ENCODE measurements at places on chromosomes 16 and 17. TPM values are rescaled to one million over a fixed set of nuclear protein-coding genes. Genes with fewer than 3 reads are reported as not detected.

The NXPH3 gene
- 0.79 TPM for total RNA-seq

The RCVRN gene
- total RNA-seq, result not detected

DNA sequence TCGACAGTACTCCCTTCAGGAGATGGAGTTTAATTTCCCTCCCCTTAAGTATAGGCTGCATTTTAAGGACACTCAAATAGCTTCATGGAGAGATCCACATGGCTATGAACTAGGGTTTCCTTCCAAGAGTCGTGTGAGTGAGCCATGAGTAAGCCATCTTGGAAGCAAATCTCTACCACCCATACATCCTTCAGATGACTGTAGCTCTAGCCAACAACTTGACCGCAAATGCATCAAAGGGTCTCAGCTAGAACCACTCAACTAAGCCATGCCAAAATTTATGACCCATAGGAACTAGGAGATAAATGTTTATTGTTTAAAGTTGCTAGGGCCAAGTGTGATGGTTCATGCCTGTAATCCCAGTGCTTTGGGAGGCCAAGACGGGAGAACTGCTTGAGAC lies 43.4 kb downstream of the METTL16 start:
- no peak for DNase-seq

The GRB7 gene
- total RNA-seq, result not detected

The OR1F1 gene
- 0.13 TPM for total RNA-seq

The C1QL1 gene
- total RNA-seq, result 0.20 TPM

The SAMD14 gene
- total RNA-seq, result 4.1 TPM

GRCh38 chr17:58331815-58332777 lies 3.5 kb upstream of the TSPOAP1 start:
- no peak for DNase-seq

The NRN1L gene
- total RNA-seq, result not detected

GRCh38 chr16:5415123-5415522 lies 317.5 kb upstream of the EEF2KMT start:
- no peak for DNase-seq

- DNase-seq, result no peak
Measured at GRCh38 chr16:55250701-55251100, 73.3 kb upstream of the IRX6 start.

The PYDC1 gene
- not detected for total RNA-seq

DNA sequence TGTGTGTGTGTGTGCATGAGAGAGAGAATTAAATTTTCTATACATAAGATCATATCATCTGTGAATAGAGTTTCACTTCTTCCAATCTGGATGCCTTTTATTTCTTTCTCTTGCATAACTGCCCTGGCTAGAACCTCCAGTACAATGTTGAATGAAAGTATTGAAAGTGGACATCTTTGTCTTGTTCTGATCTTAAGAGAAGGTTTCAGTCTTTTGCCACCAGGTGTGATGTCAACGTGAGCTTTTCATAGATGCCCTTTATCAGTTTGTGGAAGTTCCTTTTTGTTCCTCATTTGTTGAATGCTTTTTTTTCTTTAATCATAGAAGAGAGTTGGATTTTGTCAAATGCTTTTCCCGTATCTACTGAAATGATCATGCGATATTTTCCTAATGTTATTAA lies 63.3 kb downstream of the RNF213 start:
- DNase-seq, result no peak

GRCh38 chr17:48255759-48256158 lies 148.2 kb downstream of the SNX11 start:
- DNase-seq, result no peak

The CACNG5 gene
- total RNA-seq, result not detected

The KIF18B gene
- total RNA-seq, result 6.5 TPM

DNA sequence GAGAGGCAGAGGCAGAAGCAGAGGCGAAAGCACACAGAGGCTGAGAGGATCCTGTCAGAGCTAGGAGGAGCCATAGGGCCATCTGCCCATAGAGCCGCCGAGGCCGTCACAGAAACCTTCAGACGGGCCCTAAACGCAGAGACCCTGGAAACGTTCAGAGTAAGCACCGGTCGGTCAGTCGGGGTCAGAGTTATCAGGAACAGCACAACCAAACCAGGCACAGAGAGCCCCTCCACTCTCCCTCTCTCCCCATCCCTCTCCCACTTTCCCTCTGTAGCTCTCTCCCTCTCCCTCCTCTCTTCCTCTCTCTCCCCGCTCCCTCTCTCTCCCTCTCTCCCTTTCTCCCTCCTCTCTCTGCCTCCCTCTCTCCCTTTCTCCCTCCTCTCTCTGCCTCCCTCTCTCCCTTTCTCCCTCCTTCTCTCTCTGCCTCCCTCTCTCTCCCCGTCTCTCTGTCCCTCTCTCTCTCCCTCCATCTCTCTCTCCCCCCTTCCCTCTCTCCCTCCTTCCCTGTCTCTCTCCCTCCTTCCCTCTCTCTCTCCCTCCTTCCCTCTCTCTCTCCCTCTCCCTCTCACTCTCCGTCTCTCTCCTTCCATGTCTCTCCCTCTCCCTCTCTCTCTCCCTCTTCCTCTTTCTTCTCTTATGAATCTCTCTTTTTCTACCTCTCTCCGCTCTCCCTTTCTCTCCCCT lies 138.9 kb downstream of the C16orf95 start:
- DNase-seq, result no peak

The KRTAP9-4 gene
- total RNA-seq, result not detected

DNA sequence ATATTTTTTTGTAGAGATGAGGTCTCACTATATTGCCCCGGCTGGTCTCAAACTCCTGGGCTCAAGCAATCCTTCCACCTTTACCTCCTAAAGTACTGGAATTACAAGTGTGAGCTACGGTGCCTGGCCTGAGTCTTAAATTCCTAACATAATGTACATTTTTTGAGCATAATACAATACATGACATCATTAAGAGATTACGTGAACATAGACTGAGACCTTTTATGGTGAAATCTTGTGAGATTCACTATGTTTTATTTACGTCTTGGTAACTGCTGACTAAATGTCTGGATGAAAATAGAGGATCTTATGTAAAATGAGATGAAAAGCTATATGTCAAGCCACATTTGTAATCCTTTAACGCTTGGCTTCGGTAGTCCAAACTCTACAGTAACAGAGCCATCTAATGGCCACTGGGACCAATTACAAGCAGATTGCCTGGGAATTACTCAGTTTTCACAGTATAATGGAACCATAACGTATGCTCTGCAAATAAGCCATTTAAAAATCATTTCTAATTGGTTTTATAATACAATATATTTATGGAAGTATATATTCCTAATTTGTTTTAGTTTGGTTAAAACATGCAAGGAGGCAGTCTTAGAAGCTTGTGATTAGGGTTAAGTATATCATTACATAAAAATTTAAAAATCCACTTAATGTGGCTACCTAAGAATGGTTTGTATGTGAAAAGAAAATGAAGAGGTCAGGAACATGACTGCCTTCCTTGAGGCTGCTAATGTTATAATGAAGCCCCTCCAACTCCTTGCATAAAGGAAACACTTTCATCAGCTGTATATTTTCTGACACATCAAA lies 8.1 kb upstream of the EFCAB13 start:
- DNase-seq, result no peak

The HSD11B2 gene
- total RNA-seq, result not detected

The TCAP gene
- total RNA-seq, result 0.07 TPM

The CETP gene
- 0.33 TPM for total RNA-seq

The PPY gene
- not detected for total RNA-seq

DNA sequence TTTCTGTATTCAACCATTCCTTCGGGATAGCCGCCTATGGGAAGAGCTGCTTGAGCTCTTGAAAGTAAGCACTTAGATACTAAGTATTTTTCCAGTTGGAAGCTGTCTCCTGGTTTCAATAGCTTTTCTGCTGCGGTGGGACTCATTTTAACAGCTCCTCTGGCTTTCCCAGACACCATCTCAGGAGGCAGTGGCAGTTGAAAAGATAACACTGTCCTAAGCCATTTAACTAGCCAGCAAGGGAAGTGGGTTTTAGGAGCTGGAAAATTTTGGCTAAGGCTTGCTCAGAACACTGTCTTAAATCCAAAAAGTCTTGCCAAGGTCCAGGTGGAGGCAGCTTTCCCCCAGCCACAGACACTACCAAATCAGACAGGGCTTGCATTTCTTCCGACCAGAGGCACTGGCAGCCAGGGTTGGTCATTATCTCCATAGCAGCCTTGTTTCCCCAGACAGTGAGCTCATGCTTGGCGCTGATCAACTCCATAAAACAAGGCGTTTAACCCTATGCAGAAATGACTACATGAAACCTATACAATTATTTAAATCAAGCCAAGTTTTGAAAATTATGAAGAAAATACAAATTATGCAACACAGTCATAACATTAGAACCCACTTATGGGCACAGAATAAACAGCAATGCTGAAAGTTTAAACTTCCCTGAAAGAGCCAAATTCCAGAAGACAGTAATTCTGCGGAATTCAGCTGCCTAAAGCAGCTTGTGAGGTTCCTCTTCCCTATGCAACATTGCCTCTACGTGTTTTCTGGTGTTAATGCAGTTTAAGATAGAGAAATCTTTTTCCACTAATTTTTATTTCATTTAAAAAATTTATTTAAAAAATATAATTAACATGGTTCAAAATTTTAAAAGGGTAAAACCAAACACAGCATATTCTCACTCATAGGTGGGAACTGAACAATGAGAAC lies 25.0 kb downstream of the GABARAPL2 start:
- DNase-seq, result peak; percentile 45

DNA sequence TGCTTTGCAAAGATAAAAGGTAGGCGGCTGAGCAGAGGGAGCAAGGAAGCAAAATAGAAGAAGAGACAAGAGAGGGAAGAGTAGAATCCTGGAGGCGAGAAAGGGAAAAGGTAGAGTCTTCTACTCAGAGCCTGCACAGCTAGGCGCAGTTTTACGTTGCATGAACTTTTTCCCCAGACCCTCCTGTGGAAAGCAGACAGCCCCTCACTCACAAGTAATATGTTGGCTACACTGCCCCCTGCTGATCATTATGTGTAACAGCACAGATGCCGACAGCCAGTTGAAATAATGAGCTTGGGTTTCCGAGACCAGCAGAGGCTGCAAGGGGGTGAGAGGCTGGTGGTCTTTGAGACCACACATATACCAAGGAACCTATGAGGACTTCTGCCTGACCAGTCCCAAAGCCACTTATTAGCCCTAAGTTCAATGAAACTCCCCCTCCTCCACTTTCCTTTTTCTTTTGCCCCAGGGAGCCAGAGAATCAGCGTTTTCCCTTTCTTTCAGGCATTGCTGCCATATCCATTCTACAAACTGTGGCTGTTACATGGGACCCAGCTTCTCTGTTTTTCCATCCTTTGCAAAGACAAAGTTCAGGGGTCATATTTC lies 22.5 kb upstream of the CMTR2 start:
- no peak for DNase-seq

The CSH2 gene
- total RNA-seq, result not detected

GRCh38 chr16:24540602-24541210 lies 1.3 kb downstream of the RBBP6 start:
- no peak for DNase-seq

DNA sequence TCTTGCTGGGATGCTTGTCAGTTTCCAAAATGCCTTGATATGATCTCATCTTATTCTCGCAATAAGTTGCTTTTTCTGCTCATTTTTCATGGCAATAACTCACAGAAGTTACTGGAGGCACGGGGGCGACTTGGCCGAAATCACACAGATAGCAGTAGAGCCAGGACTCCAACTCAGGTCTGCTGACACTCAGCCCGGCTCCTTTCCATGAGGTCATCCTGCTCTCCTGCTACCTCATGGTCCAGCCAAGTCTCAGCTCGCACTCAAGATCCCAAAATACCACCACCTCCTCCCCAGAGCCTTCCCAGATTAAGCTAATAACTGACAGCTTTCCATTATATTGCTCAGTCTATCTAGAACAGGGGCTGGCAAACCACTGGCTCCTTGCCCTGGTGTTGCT lies 269.5 kb downstream of the MAP2K4 start:
- DNase-seq, result no peak

- no peak for DNase-seq
Measured at GRCh38 chr17:14351493-14351892, 50.6 kb downstream of the HS3ST3B1 start.

DNA sequence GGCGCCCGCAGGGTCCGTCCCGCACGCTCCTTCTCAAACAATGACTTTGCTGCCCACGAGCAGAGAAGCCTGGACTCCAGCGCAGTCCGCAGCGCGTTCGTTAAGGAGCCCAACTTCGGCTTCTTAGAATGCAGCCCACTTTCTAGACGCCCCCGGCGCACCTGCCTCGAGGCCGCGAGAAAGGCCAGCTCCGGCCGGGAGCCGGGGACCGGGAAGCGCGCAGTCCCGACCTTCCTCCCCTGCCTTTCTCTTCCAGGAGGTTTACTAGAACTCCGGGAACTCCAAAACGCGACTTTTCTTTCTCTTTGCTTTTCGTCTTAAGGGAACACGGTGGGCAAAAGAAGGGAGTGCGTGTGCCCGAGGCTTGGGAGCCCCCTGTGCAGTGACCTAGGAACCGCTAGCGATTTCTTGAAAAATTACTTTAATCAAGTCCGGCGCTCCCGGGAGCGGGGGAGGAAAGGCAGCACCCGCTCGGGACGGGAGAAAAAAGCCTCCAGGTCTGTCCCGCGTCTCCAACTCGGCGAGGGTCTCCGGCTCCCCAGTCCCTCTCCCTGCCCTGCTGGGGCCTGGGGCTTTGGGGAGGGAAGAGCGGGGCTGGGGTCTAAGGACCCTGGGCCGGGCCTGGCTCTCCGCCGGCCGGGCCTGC lies 2.6 kb downstream of the HNF1B start:
- DNase-seq, result no peak

GRCh38 chr16:1311738-1312466 lies 2.5 kb downstream of the UBE2I start:
- no peak for DNase-seq

DNA sequence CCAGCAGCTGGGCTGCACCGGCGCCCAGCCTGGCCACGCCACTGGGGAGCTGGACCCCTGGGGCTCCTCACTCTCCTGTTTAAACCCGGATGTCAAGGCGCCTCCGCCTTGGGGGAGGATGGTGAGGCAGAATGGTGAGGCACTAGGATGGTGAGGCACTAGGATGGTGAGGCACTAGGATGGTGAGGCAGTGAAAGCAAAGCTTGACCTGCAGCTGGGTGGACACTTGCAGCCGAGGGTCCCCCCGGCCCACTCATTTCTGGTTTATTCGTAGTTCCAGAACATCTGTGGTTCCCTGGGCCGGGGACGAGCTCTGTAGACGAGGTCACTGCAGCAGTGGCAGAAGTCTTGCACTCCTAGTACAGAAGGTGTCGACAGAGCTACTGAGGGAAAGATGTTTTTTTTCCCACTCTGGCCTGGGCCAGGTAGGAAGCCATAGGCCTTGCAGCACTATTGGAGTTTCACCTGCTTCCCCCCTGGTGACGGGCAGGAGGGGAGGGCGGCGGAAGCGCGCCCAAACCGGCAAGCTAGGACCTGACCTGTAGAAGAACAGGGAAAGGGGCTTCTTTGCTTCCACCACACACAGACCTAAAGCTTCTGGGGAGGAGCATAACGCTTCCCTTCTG lies 1.1 kb upstream of the HNF1B start:
- no peak for DNase-seq

GRCh38 chr17:40666331-40666730 lies 1.4 kb upstream of the KRT222 start:
- DNase-seq, result no peak
